Pancreas (tissue), 10 donors: ENCODE measurements at places on chromosomes 3 and 15. TPM values are rescaled to one million over a fixed set of nuclear protein-coding genes. Genes with fewer than 3 reads are reported as not detected.

- DNase-seq, result no peak
These were observed 73.4 kb downstream of the BLM start for GRCh38 chr15:90790561-90790960.

Gene TPM1
- 147 TPM for total RNA-seq

- no peak for DNase-seq
These were observed 11.5 kb downstream of the IGDCC3 start for GRCh38 chr15:65366122-65366892.

DNA sequence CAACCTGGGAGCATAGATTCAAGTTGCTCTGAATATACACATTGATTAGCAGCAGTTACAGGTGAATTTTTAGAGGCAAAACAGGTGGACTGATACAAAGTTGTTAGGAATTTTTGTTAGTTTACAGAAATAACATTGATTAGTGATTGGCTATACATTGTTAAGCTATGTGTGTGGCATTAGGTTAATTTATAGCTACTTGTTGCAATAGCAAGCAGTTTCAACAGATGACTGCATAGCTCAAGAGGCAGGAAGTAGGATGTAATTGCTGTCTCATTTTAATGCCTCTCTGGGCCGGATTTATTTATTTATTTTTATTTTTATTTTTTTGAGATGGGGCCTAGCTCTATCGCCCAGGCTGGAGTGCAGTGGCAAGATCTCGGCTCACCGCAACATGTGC lies 99.7 kb downstream of the TCF12 start:
- no peak for DNase-seq

GRCh38 chr15:80317389-80318182 lies 65.6 kb upstream of the CTXND1 start:
- DNase-seq, result no peak

Gene GPR149
- total RNA-seq, result not detected

DNA sequence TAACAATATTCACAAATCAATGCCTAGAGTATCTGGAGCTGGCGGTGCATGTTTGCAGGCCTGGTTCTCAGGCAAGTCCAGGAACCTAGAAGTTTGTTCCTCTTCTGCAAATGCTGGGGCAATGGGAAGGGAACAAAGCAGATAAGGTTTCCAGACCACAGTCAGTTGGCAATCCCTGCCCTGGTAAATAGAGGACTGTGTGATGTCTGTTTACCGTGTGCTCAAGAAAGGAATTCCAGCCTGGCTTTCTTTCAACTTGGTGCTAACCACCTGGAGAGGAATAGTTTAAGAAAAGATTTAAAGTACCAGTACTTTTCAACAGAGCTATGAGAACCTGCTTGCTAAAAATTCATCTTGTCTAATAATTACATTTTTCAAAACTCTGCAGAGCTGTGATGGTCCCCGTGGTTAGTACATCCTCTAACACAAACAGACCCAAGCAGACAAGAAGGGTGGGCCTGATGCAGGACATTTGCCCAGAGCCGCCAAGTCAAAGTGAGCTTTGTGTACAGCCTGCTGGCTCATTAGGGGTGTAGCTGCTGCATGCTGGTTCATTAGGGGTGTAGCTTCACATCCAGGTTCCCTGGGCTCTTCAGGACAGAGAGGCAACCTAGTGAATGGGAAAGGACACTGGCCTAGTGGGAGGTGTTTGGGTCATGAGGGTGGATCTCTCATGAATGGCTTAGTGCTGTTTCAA lies 220.5 kb downstream of the SQOR start:
- peak; percentile 33 for DNase-seq

DNA sequence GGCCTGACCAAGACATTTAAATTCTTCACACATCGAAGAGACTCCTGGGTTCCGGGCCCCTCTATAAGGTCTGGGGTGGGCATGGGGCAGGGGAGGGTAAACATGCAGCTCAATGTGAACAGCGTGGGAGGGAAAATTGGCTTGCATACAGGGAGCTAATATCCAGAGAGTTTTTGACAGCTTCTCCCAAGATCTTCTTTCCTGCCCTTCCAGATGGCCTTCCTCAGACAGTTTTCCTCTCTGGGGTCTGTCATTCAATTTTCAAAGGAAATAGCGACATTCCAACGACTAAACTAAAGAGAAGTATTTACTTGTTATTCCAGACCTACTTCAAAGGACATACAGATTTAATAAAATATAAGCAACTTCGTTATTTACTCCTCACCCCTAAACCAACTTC lies 1030.6 kb downstream of the MCTP2 start:
- no peak for DNase-seq

Gene ABHD5
- total RNA-seq, result 11.1 TPM

DNA sequence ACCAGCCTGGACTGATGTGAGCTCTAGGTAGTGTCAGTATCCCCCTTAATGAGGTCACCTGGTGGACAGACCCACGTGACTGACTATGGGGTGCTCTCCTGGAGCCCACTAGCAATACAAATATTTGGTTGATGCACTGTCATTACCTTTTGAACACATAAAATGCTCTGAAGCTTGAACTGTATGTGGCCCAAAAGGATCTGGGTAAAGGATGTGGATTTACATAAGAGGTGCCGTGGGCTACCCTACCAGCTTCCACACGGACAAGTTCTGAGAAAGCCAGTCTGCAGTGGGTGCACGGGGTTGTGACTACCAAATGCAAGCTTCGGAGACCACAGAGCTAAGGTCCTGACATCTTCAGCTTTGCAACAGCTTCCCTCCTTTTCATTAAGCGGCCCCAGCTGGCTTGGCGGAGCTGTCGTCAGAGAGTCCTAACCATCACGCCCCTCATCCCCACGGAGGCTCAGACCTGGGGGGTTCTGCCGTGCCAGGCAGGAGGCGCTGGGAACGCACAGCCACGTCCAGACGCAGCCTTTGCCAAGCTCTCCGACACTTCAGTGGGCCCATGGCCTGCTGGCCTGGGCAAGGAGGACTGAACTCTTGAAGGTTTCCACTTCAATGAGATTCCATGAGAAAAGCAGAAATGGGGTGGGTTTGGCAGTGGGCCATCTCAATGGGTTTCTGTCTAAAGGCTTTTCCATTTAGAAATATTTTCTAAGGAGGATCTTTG lies 228.3 kb downstream of the ADAMTS17 start:
- no peak for DNase-seq

DNA sequence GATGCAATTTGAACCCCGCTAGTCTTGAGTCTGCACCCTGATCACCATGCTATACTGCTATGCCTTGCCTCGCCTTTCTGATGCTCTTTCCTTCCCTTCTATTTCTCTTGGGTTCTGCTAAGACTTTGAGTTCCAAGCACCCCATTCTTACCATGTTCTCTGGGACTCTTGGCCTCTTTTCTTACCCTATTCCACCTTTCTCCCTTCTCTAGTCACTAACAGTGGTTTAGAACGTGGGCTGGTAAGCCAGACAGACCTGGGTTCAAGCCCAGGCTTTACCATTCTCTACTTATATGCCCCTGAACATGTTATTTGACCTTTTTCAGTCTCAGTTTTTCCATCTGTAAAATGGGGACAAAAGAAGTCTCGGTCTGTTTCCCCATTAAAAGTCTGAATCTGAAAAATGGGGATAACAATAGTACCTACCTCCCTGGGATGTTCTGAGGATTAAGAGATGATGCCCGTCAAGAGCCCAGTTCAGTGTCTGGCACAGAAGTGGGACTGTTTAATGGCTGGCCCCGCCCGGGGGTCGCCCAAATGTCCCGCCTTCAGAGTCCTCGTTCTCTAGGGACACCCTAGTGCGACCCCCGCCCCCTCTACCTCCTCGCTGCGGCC lies 376 bp downstream of the TADA3 start:
- no peak for DNase-seq

Gene ARHGEF3
- 25.8 TPM for total RNA-seq

Gene IL17RB
- total RNA-seq, result 4.3 TPM

DNA sequence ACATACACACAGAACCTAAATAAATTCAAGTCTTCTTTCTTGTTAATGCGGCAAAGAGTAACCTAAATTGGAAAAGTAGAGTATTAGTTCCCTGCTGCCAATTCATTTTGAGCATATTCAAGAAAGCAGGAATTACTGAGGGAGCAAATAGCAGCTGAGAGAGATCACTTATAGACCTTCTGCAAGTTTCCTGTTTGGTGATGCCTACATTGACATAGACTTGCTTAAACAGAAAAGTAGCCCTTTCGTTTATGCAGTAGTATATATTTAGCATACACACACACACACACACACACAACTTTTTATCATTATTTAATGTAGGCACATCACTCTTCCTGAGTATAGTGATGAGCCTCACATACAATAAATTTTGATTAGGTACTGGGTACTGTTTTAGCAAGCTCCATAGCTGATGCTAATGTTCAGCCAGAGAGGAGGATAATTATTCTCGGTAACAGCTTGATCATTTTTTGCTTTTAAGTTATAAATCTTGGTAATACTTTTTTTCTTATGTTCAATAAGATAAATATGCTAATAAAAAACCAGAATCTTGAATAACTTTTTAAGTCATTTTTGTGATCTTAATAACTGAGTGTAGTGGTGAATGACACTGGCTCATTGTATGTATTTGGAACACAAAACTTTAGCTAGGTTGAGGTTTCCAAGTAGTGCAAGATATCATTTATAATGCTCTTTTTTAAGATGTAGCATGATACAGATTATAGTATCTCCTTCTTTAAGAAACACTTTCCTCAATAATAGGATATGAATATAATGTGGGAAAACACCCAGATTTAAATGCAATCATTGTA lies 174.7 kb downstream of the MBNL1 start:
- no peak for DNase-seq

Gene SLC27A2
- total RNA-seq, result 3.3 TPM

Gene CKMT1A
- total RNA-seq, result 3.5 TPM

Gene ATP13A4
- total RNA-seq, result 15.7 TPM

- no peak for DNase-seq
These were observed 1.4 kb upstream of the AQP9 start for GRCh38 chr15:58136731-58137130.

Gene CLEC3B
- 3.7 TPM for total RNA-seq

GRCh38 chr15:38611228-38611627 lies 46.6 kb upstream of the RASGRP1 start:
- DNase-seq, result no peak

DNA sequence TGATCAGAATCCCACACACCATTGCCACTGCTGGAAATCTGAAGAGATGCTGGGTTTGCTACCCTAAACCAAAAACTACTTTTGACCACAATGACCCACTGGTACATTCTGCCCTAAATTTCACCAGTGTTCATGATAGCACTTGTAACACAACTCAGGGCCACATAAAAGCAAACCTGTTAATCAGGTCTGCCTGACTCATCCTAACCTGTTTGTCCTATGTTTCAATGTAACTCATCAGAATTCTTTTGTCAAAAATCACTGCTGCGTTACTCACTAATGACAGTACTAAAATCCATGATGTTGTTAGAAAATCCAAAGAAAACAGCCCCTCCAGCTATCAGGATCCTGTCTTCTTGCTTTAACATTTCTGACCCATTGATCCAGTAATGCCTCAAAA lies 55.6 kb upstream of the XCR1 start:
- no peak for DNase-seq

DNA sequence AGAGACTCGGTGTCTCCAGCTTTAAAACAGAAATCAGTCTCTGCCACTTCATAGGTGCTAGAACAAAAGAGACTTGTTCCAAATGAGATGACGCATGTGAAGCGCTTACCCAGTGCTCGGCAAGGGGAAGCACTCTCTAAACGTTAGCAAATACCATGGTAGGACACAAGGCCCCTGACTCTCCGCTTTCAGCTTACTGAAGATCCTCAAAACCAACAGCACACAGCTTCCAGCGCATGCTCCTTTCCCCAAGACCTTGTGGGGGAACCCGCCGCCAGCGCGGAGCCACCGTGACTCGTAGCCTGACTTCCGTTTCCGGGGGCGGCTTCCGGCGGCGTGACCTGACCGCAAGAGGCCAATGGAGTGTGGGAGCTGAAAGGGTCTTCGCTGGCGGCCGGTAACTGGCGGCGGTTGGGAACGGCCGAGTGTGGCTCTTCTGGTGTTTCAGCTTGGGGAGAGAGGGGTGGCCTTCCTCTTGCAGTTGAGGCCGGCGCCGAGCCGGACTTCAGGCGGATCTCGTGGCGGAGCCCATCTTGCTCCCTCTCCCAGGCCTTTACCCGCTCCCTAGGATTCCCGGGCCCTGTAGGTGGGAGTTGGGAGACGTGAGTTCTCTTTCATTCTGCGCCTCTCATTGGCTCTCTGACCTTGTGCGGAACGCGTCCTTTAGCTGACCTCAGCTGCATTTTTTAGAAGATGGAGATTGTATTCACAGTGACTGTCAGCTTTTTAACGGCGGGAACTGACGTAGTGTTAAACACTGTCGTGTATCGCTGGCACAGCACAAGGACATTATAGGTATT lies at the start of gene THUMPD3:
THUMPD3 (plus strand) TSS at position 324 of the 800 bp plus-strand sequence. CDS start 2,015 bp downstream, outside the sequence.
- DNase-seq, result peak; percentile 89

Gene SCAANT1
- total RNA-seq, result not detected

GRCh38 chr3:67653425-67654098 lies 850 bp downstream of the SUCLG2 start:
- DNase-seq, result no peak

Gene CYP8B1
- not detected for total RNA-seq

DNA sequence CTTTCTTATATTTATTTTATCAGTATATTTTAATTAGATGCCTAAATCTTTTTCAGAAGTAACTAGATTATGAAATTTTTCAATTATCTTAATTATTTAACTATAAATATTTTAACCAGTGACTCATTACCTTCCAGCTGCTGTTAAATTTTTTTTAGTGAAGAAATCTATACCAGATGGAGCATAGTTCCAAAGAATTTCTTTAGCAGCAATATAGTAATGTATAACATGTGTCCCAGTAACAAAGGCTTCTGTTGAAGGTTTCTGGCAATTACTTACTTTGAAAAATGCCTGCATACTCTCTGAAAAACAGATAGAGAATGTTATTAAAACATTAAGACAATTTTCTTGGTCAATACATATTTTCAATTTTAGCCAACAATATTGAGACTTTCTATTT lies 45.1 kb upstream of the CP start:
- DNase-seq, result no peak

GRCh38 chr3:152737021-152737908 lies 97.7 kb upstream of the P2RY1 start:
- no peak for DNase-seq
